Stimulated activated CD4-positive, alpha-beta T cell treated with anti-CD3 and anti-CD28 coated beads, TNF-alpha, amount 100 ng/mL, for 48 hours (primary cell): ENCODE measurements at places on chromosomes 6 and 20.

DNA sequence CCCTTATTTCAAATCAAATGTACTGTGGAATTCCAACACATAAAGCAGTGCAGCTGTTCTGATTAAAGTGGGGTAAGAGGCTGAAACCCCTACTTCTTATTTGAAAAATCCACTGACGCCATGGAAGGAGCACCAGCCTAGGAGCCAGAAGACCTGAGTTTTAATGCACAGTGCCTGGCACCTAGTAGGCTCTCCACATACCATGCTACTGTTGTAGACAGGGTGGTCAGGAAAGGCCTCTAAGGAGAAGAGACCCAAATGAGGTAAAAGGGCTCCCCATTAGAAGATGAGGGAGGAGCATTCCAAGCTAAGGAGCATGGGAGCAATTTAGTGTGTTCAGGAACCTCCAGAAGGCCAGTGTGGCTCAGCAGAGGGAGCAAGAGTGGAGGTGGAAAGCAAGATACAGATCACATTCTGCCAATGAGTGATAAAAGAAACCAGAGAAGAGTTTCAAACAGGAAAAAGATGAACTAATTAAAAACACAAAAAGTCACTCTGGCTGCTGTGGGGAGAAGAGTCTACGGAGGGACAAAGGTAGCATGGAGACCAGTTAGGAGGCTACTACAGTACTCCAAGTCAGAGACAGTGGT, 11.8 kb upstream of the ZNF76 start:
- DNase-seq: no peak

DNA sequence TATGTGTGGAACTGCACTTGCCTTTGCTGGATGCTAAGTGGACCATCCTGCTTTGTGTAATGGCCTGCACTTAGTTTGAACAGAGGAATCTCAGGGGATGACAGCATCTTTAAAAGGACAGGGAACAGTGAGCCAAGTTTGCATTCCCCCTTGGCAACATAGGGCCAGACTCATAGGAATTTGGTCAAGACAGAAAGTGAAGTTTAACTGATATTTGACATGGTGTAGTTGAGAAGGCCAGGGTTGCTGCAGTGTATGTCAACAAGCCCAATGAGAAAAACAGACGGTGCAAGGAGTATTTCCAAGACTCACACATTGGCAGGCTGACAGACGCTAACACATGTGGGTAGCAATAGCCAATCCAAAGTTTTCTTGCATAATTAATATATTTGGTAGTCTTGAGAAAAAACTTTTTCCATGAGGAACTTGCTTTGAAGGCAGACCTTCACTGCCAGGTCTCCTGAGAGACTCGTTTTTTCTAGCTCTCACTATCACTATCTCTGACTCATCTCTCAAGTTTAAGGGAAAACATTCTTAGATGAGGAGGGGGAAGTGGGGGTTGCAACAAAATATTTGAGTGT, 213.8 kb downstream of the IBTK start:
- no peak for DNase-seq

GRCh38 chr6:119312875-119313338, 36.7 kb downstream of the MAN1A1 start:
- DNase-seq: no peak

- no peak for DNase-seq
These were observed 37.1 kb upstream of the UTRN start for GRCh38 chr6:144248003-144248402.

DNA sequence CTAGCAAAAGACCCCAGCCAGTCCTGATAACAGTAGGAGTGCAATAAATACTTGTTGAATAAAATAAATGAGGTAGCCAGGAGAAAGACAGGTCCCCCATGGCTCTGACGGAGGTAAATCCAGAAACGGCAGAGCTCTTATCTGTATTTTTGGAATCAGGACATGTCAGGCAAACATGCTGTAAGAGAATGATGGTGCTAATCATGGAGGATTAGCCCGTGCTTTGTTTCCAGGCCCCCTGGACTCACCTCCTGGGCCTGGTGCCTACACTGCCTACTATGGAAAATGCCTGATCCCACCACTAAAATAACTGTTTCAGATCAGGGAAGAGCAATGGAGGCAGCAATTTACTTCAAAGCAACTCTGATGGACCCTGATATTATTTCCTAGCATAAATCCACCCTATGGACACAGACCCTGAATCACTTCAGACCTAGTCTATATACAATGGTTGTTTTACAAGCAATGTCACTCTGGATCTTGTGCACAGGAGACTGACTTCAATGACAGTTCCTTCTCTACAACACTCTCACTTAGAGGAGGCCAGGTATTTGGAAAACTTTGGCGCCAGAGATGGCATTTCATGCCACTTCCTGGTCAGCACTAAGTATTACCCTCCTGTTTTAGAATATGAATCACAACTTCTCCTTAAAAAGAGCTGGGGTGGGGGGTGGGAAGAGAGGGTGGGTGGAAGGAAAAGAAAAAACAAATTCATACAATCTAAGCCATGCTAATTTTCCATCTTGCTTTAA, 6.4 kb downstream of the MRPL14 start:
- no peak for DNase-seq

DNA sequence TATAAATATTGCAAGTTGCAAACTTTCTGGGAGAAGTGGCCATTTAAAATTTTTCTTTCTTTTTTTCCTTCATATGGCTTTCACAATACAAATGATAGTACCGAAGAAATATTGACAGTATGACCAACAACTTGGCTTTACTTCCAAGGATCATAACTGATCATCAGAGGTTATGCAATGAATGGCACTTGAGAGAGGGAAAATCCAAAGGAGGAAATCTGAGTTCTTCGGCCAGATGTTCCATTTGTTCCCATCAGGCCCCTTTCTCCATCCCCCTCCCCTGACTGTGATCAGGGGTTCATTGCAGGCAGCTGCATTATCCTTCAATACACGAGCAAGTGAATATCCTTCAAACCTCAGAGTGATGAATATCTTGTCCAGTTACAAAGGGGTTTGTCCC, 130.0 kb upstream of the UST start:
- no peak for DNase-seq

DNA sequence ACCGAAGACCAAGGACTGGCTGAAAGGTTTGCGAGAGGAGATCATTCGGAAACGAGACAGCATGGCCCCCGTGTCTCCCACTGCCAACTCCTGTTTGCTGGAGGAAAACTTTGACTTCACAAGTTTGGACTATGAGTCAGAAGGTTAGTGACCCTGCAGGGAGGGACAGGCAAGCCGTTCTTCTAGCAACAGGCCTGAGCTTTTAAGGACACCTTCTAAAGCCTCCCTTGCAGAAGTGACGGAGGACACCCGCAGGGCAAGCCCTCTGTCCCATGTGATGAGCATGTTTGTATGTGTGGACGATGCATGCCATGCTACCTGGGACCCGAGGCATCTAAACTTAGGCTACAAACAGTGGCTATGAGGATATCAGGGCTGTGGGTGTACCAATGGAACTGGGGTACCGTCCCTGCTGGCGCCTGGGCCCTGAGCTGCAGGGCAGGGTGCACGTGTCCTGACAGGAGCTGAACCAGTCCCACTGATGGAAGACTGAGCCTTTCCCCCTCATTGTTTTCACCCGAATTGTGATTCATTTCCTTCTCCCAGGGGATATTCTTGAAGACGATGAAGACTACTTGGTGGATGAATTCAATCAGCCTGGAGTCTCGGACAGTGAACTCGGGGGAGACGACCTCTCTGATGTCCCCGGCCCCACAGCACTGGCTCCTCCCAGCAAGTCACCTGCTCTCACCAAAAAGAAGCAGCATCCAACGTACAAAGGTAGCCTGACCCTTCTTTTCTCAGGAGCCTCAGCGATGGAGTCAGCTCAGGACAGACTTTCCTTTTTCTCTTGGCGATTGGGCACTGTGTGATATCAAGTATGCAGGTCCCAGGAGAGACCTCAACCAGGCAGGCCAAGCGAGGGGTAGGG, 84.4 kb downstream of the SERAC1 start:
- no peak for DNase-seq

- no peak for DNase-seq
These were observed 996.5 kb downstream of the GRIK2 start for GRCh38 chr6:102389994-102390393.

DNA sequence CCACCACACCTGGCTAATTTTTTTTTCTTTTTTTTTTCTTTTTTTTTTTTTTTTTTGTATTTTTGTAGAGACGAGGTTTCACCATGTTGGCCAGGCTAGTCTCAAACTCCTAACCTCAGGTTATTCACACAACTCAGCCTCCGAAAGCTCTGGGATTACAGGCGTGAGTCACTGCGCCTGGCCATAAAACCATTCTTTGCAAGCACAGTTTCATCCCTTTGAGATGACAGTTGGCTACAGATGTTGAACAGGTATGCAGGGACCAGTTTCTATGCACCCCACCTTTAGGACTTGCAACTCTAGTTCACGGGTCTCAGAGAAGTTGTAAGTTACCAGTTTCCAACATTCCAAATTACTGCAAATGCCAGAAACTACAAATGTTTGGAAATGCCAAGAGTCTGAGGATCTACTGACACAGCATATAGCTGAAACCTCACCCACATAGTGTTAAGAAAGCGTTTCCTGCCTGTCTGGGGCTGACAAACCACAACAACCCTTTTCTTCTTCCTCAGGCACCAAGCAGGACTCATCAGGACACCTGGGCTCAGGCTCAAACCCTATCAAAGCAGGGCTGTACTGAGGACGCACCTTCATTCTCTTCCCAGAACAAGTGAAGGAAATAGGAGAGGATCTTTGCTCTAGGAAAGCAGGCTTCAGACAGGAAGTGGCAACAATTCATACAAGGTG, 22.9 kb downstream of the ARHGAP18 start:
- no peak for DNase-seq

GRCh38 chr6:6503191-6503590, 85.3 kb upstream of the LY86 start:
- DNase-seq: no peak

GRCh38 chr20:58839474-58839874, 11.2 kb downstream of the GNAS-AS1 start:
- DNase-seq: peak; percentile 43

GRCh38 chr20:53208110-53208832, 236.1 kb downstream of the TSHZ2 start:
- no peak for DNase-seq

DNA sequence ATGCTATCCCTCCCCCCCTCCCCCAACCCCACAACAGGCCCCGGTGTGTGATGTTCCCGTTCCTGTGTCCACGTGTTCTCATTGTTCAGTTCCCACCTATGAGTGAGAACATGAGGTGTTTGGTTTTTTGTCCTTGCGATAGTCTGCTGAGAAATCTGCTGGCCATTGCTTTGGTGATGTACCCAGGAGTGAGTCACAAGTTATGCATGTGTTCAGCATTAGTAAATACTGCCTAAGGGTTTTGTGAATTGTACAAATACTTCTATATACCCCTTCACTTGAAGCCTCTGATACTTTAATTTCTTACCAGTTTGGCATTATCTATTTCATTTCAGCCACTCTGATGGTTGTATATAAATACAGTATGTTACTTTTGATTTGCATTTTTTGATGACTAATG, 711.3 kb upstream of the GJE1 start:
- DNase-seq: no peak

GRCh38 chr6:151350442-151351145, 40.8 kb downstream of the ZBTB2 start:
- no peak for DNase-seq

GRCh38 chr20:54123587-54124180, 50.1 kb downstream of the CYP24A1 start:
- no peak for DNase-seq

GRCh38 chr6:42260972-42261371, 43.3 kb upstream of the MRPS10 start:
- DNase-seq: no peak

- no peak for DNase-seq
These were observed 12.6 kb downstream of the PCMTD2 start for GRCh38 chr20:64268174-64268573.

- DNase-seq: no peak
These were observed 30.4 kb upstream of the RNF24 start for GRCh38 chr20:4045741-4046140.

DNA sequence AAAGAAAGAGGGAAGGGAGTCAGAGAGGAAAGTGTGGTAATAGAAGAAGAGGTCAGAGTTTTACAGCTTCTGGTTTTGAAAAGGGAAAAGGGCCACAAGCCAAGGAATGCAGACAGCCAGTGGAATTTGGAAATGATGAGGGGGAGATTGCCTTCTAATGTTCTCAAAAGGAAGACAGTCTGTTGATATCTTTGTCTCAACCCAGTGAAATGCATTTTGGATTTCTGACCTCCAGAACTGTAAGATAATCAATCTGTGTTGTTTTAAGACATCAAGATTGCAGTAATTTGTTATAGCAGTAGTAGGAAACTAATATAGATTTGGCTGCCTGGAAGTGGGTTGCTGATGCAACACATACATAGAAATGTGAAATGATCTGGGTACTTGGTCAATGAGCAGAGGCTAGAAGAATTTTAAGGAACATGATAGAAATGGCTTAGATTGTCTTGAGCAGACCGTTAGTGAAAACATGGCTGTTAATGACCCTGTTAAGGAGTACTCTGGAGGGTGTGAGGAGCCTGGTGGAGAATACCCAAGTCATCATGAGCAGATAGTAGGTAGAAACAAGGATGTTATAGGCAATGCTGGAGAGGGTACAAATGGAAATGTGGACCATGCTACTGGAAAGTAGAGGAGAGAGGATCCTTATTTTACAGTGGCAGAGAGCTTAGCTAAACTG, 255.8 kb upstream of the RAB32 start:
- DNase-seq: no peak

- no peak for DNase-seq
These were observed 612.2 kb downstream of the HDGFL1 start for GRCh38 chr6:23181356-23182110.

DNA sequence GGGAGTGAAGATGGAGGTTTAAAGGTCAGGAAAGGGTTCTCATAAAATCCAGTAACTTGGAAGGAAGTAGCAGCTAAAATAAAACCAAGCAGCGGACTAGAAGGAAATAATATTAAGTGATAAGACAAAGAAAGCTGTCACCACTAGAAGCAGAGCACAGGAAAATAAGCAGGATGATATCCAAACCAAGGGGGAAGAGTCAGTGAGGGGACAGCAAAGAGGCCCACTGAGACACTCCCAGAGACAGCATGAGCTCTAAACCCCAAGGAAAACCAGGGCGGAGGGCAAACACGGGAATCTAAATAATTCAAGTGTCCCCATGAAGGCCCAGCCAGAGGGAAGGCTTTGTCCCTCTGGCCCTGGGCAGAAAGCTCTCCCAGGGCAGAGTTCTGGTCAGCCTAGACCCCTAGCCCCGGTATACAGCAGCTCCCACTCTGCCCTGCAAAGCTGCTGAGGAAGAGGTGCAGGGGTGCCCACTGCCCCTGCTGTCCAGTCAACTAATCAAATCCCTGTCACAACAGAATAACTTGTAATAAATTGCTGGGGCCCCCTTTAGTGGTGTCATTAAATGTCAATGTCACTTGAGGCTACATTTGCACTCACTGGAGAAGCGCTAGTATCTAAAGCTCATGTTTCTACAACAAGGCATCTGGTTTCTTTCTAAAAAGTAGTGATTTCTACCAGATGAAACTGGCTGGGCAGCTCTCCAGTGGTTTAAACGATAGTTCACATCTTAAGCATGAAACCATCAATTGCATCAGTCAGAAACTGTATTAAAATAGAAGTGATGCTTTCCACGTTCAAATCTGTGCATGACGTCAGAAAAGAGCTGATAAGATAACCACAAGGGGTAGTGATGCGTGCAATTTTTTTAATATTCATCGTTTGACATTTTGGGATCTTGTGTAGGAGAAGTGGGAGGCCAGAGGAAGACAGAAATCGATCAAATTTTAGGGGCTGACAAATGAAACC, 13.6 kb downstream of the PDE10A start:
- no peak for DNase-seq
